GM23248 (cell line): ENCODE measurements at places on chromosomes 5 and 9. TPM values are rescaled to one million over a fixed set of nuclear protein-coding genes. Genes with fewer than 3 reads are reported as not detected.

TEX53 gene
- total RNA-seq: not detected in 2 replicates

VCAN gene
- total RNA-seq: 241 and 327 TPM in 2 replicates

TRAF1 gene
- 0.38 and 0.54 TPM in 2 replicates for total RNA-seq

SVEP1 gene
- 47.3 and 50.5 TPM in 2 replicates for total RNA-seq
